ENCODE measurements at places on chromosomes 2 and 18. TPM values are rescaled to one million over a fixed set of nuclear protein-coding genes. Genes with fewer than 3 reads are reported as not detected.

The TLX2 gene
- polyA plus RNA-seq: 0.14 TPM

- DNase-seq: no peak
Measured at GRCh38 chr2:161135951-161136593, 24.2 kb upstream of the TANK start.

DNA sequence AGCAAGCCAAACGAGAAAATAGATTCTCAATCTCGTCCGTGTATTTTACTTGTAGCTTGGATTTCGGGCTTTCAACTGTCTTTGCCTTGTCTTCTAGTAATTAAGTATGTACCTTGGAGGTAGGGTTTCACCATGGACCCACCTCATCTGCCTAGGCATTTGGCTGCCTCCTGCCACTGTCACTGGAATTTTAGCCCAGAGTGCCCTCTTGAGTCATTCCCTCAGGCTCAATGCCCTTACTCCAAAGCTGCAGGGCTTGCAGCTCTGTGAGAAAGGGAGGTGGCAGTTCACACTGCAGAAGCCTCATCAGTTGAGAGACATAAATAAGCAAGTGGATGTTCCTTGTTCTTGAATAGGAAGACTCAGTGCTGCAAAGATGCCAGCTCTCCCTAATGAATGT lies 89.6 kb downstream of the VSNL1 start:
- no peak for DNase-seq

GRCh38 chr2:4221845-4222244 lies 518.5 kb downstream of the DCDC2C start:
- DNase-seq: no peak

- peak; percentile 8 for DNase-seq
Measured at GRCh38 chr2:39266916-39267434, 23.2 kb upstream of the CDKL4 start.

Measured in muscle of back (tissue), 13 donors.